ENCODE measurements at places on chromosomes 16 and 17.

GRCh38 chr17:39899215-39899614 lies 19.2 kb downstream of the GSDMB start:
- DNase-seq: no peak

DNA sequence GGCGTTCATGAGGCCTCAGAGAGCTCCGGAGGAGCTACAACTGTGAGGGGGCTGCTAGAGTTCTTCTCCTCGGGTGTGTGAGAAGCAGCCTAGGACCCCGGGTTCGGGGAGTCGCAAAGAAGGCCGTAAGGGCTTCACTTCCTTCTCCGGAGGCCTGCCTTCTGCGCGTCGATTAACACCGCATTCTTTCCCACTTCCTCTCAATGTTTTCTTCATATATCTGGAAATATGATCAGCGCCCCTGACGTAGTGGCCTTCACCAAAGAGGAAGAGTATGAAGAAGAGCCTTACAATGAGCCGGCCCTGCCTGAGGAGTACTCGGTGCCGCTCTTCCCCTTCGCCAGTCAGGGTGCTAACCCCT lies 449 bp downstream of the SMCR8 start:
- no peak for DNase-seq

- no peak for DNase-seq
These were observed 933.6 kb upstream of the CDH8 start for GRCh38 chr16:62969711-62970318.

DNA sequence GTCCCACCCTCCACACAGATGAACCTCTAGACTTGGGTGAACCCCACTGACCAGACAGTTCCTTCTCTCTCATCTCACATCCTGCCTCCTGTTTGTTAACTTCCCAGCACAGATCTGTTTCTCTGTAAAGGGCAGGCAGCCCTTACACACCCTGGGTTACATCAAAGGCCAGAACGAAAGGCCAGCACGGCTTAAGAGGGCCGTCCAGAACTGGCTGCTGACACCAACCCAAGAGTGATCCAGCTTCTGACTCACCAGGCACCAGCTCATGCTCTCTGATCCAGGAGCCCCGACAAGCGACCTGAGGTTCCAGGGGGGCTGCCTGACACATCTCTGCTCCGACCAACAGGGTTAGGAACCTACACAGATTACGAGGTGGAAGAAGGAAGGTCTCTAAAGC lies 86.9 kb downstream of the MRM3 start:
- no peak for DNase-seq

GRCh38 chr17:59914274-59914854 lies 21.4 kb downstream of the RPS6KB1 start:
- DNase-seq: no peak

DNA sequence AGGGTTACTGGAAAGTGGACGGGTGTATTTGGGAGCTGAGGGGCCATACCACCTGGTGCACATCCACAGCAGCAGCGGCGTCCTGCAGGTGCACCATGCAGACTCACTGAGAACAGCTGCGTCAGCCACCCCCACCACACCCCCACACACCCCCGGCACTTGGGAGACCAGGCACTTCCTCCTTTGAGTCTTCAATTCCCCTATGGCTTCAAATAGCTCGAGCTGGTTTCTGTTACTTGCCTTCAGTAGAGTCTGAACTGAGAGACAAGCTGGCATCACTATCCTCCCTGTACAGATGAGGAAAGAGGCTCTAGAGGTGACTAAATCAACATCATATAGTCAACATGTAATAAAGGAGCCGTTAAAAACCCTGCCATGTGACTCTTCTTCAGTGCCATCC lies 15.4 kb downstream of the CUEDC1 start:
- DNase-seq: no peak

DNA sequence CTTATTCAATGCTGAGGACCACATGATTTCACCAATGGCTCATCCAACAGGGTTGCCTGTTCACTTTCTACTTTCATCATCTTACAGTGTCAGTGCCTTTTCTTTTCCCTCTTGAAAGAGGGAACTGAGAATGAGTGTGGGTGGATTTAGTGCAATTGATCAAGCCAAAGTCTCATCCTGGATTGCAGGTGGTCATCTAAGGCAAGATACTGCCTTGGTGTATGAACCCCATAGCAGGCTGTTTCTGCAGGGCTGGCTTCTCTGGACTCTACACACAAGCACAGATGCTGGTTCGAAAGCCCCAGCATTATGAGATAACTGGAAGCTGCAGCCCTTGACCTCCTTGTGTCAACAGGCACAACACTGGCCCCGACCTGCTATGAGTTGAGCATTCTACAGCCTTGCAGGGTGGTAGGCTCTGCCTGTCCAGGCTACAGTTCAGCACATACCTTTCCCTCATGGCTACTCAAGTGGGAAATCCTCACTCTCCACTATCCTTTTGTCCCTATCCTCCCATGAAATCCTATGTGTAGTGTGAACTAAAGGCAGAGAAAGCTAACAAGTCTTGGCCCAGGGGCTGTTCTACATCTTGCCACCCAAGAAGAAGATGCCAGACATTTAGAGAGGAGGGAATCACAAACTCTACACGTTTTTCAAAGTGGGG lies 358.7 kb downstream of the SLC39A11 start:
- no peak for DNase-seq

DNA sequence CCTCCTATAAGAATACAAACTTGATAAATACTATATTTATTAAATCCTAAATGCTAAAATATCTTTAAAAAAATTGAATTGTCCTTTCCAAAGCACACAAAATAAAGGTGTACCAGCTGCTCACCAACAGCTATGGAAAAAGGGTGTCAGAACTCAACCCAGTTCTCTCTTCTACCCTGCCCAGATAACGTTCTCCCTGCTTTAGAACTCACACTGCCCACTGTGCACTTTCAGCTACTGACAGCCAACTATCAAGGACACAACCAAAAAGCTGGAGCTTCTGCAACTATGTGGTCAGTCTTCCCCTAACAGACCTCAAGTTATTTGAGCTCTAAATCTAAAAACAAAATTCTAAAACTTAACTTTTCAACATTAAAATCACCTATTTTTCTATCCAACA lies 13.7 kb downstream of the AP1G1 start:
- no peak for DNase-seq

DNA sequence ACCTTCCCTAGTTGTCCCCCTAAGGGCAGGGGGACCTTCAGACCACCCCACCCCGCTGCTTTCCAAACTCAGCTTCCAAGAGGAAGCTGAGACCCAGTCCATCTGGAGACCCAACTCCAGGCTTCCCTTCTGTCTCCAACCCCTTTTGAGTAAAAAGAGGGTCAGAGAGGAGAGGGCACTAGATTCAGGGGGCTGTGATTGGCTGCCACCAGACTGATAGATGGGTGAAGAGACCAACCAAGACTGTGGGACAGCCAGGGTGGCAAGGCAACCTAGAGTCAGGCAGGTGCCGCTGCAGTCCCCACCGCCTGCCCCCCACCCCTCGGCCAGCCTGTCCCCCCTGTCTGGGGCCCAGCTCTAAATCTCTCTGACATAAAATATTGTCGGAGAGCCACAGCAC lies 92.5 kb downstream of the SDK2 start:
- DNase-seq: no peak

DNA sequence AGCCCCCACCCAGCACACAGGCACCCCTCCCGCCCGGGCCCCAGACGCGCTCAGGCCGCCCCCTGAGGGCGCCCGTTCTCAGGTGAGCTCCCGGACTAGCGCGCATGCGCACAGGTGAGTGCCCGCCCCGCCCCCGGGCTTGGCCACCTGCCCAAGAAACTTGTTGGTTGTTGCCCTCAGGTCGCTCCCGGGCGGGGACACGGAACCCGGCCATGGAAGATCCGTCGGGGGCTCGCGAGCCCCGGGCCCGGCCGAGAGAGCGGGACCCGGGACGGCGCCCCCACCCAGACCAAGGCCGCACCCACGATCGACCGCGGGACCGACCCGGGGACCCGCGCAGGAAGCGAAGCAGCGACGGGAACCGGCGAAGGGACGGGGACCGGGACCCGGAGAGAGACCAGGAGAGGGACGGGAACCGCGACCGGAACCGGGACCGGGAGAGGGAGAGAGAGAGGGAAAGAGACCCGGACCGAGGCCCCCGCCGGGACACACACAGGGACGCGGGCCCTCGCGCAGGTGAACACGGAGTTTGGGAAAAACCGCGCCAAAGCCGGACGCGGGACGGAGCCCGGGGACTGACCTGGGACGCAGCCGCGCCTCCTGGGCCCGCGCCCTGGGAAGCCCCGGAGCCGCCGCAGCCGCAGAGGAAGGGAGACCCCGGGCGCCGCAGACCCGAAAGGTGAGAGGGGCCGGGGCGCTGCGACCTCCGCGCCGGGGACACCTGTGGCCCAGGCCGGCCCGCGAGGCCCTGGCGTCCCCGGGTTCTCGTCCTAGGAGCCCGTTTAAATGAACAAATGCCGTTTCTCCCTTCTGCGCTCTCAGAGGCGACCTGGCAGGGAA lies at the start of gene MARVELD3:
TSS of gene MARVELD3 (plus strand) at position 167 of the 840 bp plus-strand sequence. CDS start at position 213, 46 bp downstream.
- no peak for DNase-seq

DNA sequence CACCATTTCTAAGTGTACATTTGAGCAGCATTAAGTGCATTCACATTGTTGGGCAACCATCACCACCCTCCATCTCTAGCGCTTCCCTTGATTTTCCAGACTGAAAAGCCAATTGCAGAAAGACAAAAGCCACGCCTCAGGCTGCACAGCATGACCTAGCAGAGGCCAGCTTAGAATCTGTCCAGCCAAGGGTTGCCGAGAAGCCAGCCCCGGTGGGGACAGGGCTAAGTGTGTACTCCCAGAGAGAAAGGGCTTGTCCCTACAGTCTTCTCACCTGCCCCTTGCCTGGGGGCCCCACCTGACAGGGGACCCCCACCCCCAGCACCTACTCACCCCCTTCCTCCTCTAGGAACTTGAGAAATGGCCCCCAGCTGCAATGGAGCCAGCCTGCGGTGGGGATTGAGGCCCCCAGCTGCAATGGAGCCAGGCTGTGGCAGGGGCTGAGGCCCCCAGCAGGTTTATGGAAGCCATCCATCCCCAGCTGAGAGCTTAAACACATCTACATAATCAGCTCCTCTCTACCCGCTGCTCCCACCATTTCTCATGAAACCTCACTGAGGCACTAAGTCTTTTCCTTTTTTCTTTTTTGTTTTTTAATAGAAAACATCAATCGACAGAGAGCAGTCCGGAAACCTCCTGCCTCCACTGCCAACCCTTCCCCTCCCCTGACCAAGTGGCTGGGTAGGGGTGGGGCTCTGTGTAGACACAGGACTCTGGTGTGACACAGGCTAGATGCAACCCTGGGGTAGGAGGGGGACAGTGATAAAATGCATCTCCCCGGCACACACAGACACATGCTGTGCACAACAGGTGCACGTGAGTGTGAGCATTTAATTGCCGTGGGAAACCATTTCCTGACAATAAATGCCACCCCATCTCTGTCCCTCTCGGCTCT lies 77.9 kb downstream of the CCT6B start:
- DNase-seq: no peak

DNA sequence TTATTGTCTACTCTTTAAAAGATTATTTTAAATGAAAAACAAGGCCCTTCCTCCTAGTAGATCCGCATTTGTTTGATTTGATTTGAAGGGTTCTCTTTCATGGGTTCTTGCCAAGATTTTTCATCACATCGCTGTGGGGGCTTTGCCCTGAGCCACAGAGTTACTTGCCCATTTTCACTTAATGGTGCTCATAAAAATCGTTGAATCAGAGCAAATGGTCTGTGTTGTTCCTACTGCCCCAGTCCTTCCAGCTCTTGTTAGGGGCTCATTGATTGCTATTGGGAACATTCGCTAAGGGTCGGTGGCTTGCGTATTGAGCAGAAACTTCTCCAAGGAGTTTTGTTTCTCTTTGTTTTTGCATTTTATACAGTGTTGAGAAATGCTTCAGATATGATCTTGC lies 1023.4 kb upstream of the CDH8 start:
- DNase-seq: no peak

DNA sequence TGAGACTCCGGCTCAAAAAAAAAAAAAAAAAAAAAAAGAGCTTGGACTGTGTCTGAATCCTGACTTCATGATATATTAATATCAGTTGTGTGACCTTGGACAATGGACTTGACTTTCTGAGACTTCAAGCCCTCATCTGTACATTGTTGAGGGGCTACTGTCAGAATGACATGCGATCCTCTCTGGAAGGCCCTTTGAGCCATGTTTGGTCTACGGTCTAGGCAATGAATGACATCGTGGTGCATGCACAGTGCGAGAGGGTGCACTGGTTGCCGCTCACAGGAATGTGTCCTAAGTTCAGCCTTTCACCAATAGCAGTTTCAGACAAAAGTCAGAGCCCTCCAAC lies 43.0 kb upstream of the ZNF629 start:
- DNase-seq: no peak

GRCh38 chr17:1156864-1157263 lies 22.9 kb downstream of the ABR start:
- DNase-seq: no peak

DNA sequence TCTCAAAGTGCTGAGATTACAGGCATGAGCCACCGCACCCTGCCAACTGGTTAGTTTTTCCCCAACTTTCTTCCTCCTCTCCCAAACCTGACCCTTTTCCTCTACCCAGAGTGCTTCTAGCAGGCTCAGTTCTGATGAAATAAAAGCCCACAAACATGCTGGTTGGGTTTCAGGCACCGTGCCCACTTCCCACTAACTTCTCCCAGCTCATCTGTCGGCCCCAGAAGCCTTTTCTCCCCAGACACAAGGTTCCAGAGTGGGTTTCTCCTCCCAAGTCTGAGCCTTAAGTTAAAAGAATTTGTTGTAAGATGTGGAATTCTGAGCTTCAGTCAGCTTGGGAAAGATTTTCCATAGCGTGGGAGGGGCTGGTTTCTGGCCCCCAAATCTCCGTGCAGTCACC lies 11.5 kb upstream of the SCN4A start:
- DNase-seq: no peak

DNA sequence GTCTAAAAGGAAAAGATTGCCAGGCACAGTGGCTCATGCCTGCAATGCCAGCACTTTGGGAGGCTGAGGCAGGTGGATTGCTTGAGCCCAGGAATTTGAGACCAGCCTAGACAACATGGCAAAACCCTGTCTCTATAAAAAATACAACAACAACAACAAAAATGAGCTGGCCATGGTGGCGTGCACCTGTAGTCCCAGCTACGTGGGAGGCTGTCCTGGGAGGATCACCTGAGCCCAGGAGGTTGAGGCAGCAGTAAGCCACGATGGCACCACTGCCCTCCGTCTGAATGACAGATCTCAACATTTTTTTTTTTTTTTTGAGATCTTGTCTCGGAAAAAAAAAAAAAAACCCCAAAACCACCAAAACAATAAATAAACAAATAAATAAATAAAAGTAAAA lies 28.1 kb upstream of the ATP2A3 start:
- DNase-seq: no peak

DNA sequence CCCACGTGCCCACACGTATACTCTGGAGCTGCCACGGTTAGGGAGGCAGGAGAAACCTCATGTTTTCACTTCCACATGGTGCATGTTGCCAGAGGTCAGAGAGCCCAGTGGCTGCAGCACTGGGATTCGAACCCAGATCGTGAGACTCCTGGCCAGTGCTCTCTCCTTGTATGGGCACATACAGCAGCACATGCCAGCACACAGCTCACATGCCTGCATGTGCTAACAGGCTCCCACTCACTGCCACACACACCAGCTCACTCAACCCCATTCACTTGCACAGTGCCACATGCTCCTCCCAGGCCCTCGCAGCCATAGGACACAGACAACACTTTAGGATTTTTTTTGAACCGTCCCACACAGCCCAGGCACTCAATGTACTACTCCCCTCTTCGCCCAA lies 49.5 kb upstream of the MRPS23 start:
- no peak for DNase-seq

Measured in stimulated activated CD4-positive, alpha-beta T cell treated with anti-CD3 and anti-CD28 coated beads, TNF-alpha, amount 100 ng/mL, for 48 hours (primary cell).